ENCODE measurements at places on chromosomes 13 and 19.

DNA sequence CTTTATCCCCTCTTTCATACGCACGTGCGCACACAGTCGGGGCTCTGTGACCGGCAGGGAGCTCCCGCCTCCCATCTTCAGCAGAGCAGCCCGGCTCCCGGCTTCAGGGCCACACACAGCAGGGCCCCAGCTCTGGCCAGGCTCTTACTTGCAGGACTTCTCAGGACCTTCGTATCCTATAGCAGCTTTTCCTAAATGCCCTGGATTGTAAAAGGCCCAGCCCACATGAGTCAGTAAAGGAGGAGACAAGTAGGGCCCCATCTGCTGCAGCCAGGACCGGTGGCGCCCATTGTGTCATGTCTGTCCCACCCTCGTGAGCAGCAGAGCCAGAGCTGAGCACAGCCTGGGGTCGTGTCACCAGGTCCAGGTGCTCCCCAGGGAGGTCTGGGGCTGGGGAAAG lies 107.6 kb upstream of the VSTM2B start:
- no peak for DNase-seq

- DNase-seq: no peak
These were observed 12.7 kb downstream of the SLC27A1 start for GRCh38 chr19:17482877-17483604.

DNA sequence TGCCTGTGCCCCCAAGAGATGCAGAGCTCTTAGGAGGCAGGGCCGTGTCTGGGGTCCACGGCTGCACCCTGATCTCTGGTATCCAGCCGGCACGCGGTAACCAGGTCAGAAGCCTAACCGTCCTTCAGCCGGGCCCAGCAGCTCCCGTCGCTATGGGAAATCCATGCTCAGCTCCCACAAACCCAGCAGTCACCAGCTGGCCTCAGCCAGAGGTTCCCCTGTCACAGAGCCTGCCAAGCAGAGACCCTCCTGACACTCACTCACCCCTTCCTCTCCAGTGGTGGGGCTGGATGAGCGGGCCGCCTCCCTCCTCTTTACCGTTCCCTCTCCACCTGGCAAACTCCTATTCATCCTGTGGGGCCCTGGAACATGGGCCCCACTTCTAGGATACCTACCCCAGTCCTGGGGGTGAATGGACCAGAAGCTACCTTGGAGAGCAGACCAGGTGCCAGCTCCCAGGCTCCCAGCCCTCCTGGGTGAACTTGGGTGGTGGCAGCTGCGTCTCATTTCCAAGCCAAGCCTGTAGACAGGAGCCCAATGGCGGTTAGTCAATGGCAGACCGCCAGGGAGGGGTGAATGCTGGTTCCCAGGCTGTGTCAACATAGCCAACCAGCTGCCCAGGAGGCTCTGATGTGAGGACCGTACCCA lies 21.4 kb upstream of the TCF3 start:
- no peak for DNase-seq

GRCh38 chr19:10751109-10751953 lies 33.5 kb downstream of the DNM2 start:
- DNase-seq: no peak

- DNase-seq: no peak
These were observed 472.8 kb downstream of the LIG4 start for GRCh38 chr13:107742544-107742943.

DNA sequence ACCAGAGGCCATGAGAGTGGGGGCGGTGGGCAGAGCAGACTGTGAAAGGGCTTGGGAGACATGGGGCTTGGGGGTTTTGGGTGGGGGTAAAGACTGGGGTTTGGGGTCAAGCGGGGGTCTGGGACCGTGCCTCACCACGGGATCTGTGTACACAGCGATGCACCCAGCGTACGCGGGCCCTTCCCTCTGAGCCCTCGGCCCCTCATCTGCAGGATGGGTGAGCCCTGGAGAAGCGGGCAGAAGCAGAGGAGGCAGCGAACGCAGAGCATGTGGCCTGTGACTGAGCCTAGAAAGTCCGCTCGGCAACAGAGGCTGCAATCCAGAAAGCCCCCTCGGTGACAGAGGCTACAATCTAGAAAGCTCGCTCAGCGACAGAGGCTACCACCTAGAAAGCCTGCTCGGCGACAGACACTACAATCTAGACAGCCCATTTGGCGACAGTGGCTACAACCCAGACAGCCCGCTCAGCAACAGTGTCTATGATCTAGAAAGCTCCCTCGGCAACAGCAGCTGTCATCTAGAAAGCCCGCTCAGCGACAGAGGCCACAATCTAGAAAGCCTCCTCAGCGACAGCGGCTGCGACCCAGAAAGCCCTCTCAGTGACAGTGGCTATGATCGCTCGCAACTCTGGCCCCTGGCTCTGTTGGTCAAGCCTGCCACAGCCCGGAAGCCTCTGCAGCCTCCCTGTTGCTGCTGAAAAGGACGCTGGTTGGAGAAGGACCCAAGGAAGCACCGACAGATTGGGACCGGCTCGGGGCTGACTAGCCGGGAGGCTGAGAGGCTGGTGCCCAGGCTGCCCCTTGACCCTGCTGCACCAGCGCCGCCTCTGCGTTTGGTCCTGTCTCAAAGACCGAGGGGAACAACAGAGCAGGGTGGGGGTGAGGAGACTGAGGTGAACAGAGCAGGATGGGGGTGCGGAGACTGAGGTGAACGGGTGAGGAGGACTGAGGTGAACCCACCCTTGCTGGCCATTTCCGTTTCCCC lies 68.6 kb downstream of the SPACA7 start:
- no peak for DNase-seq

Data from stimulated activated CD4-positive, alpha-beta T cell treated with anti-CD3 and anti-CD28 coated beads, Interleukin-2, amount 100 ng/mL, for 48 hours (primary cell).